ENCODE measurements at places on chromosomes 12 and 14.

GRCh38 chr12:66140731-66141130 lies 10.2 kb upstream of the LLPH start:
- DNase-seq = no peak

DNA sequence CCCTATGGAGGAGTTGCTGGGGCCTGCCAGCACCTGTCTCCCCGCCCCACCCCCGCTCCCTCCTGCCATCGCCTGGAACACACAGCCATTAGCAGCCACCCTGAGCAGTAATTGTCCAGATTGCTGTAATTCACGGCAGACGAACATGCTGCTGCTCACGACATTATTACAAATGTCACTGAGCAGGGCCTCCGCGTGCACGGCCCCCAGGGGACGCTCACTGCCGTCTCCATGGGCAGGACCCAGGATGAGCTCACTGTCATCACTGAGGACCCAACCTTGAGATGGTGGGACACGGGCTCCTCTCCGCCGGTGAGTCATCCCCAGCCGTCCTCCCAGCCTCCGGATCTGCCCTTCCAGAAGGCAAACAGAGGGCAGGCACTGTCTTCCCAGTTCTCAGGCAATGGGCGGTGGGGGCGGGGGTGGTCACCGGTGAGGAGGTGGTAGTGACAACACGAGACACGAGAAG lies 100.4 kb downstream of the RFLNA start:
- no peak for DNase-seq

- DNase-seq = no peak
These were observed 152.2 kb downstream of the BCL11B start for GRCh38 chr14:99119554-99120525.

DNA sequence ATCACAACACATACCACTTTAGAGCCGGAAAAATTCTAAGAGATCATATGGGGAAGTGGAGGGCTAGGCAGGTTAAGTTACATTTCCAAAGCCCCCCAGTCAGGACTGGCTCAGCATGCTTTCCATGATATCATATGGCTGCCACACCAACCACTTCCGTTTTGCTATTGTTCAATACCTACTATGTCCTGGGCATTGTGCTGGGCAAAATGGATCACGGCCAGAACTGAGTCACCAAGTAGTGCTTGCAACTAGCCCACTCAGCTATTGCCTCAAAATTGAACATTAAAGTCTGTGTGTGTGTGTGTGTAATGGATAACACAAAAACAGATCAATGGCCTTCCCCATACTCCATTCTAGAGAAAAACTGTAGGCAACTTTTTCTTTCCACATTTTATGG lies 22.7 kb downstream of the WIF1 start:
- DNase-seq = no peak

DNA sequence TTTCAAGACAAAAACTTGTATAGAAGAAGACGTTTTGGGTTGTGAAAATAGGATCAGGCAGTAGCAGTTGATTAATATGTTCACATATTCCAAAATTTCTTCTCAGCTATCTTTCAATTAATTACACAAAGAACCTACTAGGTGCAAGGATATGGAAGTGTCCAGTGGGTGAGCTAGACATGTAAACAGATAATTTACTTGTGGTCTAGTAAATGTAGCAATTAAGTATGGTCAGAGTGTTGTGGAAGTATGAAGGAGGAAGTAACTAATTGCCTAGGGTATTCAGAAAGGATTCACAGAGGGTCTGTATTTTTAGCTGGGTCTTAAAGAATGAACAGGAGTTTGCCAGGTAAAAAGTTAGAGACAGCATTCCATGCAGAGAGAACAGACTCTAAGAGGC lies 5.9 kb downstream of the GOLGA5 start:
- DNase-seq = no peak

DNA sequence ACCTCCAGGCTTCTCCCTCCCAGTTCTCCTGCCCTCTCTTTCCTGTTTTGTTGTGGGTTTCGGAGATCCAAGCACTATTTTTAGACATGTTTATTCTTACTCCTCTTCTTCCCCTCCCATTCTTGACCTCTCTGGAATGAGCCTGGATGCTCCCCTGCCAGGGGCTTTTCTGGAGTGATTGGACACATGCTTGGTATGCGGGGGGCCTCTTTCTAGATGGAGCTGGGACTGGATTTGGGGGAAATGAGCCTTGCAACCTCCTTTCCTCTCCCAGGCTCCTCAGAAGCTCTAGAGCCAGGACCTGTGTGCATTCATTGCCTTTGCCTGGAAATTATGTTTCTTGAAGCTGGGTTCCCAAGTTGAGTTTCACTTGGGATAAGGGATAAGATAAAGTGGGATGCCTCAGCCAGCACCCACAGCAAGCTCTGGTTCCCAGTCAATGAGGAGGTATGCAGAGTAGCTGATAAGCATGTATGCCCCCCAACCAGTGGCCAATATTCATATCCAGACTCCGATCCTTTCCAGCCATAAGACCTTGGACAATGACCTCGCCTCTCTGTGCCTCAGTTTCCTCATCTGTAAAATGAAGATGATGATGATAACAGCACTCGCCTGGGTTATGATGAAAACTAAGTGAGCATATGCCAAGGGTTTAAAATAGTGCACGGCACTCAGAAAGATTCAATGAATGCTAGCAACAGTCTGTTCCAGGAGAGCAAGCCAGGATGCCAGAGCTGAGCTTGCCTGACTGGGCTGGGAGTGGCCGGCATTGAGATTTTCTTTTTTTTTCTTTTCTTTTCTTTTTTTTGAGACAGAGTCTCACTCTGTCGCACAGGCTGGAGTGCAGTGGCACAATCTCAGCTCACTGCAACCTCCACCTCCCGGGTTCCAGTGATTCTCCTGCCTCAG lies 97.8 kb downstream of the SCARB1 start:
- DNase-seq = no peak

GRCh38 chr14:32572867-32573150 lies 243.7 kb downstream of the AKAP6 start:
- no peak for DNase-seq

DNA sequence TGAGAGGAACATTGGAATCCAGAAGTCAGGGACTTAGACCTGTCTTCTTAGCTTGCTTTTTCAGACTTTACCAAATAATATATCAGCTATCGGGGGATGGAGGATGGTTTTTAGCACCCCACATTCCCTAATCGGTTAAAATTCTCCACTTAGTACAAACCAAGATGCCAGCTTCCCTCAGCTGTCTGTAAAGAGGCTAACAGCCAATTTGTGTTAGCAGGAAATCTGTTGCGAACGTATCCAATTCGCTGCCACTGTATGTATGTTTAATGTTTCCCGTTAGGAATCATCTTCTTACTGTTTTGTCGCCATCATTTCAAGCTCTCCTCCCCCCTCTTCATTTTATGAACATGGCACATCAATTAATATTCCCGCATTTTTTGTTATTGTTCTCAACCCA lies 289.0 kb downstream of the BCL11B start:
- DNase-seq = no peak

GRCh38 chr12:70243510-70244371 lies 508 bp downstream of the CNOT2 start:
- no peak for DNase-seq

- DNase-seq = no peak
These were observed 1.3 kb downstream of the SBNO1 start for GRCh38 chr12:123363390-123363739.

DNA sequence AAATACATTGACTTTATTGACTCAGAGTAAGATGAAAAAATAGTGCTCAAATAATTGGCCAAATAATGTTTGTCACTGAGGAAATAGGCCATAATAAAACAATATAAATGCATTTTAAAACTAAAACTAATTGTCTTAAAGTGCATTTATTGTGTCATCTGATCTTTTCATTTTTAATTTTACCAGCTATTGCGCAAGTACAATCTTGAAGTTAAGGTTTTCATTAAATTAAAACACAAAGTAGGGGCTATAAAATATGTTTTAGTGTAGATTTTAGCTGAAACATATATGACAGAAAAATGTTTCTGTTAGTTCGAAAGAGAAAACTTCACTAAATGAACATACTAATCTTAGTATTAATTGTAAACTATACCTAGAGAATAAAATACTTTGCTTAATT lies 832.8 kb downstream of the FSCB start:
- no peak for DNase-seq

DNA sequence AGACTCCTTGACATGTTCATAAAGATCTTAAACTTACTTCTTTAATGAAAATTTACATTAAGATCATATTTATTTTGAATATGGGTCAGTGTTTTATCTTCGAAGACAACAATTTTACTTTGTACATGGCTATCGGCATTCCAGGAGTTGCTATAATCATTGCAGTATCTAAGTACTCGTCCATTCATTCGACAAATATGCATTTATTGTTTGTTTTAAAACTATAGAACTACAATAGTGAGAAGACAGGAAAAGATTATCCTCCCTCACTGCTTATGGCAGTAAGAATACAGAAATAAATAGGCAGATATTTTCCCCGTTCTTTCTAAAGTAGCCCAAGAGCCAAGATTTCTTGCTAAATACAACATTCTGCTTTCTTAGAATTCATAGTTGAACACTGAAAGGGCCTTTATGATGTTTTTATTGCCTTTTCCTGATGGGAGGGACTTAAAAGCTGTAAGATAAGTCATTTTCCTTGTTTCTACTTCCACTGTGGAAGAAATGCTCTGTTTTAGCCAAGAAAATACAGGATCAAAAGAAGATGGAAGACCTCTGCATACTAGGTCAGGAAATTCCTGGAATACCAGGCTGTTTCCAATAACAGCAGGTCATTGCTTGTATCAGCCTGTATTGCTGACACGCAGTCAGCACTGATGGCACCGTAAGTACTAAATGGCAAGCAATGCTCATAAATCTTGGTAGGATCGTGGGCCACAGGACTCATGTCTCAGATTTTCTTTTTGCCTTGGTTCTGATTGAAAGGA lies 521.0 kb upstream of the ATP2B1 start:
- no peak for DNase-seq

Data from AG04450 (cell line).